ENCODE measurements at places on chromosomes 1 and 21.

- peak; percentile 88 for DNase-seq
Measured at GRCh38 chr1:201649761-201650622, 111.1 kb downstream of the NAV1 start.

- no peak for DNase-seq
Measured at GRCh38 chr1:183231545-183231944, 45.5 kb downstream of the LAMC2 start.

DNA sequence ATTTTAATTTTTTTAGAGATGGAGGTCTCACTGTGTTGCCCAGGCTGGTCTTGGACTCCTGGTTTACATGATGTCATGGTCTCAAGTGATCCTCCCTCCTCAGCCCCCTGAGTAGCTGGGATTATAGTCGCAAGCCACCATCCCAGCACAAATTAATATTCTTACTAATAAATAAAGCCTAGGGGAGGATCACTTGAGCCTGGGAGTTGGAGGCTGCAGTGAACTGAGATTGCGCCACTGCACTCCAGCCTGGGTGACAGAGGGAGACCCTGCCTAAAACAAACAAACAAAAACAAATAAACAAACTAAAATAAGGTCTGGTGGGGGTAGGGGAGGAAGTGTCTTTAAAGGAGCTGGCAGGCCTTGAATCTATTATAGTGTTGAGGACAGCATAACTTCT, 8.7 kb upstream of the GADD45A start:
- no peak for DNase-seq

DNA sequence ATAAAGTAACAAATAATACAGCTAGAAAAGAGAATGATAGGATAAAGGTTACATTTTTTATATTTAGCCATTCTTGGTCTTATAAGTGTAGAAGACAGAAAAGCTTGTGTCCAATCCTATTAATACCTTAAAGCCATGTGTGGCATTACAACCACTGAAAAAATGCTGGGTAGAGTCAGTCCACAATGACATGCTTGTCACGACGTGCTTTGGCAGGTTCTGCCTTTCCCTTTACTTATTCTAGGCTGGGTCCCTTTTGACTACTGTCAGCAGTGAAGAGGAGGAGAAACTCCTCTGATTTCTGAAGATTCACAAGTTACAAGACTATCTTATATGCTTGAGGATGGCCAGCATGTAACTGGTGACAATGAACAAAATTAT, 14.6 kb upstream of the AIM2 start:
- DNase-seq = no peak

DNA sequence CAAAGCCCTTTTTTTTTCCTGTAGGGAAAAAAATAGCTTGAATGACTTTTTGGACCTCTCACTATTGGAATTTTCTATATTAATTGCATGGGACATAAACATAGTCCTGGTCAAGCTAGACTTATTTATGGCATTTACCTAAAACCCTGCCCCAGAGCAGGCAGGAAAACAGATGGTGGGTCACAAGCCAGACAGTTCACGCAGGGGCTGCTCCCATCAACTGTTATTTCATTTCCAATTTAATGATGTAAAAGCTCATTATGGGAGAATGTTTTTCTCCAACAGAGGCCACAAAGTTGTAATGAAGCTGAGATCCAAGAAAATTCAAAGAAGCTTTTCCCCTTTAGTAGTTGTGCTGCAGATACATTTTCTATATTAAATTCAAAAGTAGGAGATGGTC, 99.2 kb downstream of the SGIP1 start:
- DNase-seq = no peak

DNA sequence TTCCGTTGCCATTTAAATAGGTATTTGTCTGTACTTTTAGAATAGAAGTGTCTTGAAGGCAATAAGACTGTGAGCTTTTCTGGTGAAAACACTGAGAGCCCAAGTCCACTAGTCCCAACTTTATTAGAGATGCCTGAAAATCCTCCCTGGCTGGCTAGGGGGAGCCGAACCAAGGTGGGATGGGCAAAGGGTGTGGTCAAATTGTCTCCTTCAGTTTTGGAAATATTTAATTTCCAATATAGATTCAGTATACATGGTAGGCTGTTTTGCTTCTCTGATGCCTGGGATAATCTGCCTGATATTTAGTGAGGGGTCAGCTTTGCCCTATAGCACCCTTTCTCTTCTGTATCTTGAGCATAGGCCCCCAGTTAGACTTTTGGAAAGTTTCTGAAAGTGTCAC, 3.5 kb downstream of the ROR1 start:
- no peak for DNase-seq

- no peak for DNase-seq
Measured at GRCh38 chr1:18592368-18592767, 38.3 kb upstream of the PAX7 start.

- no peak for DNase-seq
Measured at GRCh38 chr1:66489972-66490601, 43.9 kb upstream of the SGIP1 start.

- no peak for DNase-seq
Measured at GRCh38 chr1:32622806-32623681, 27.3 kb downstream of the ZBTB8OS start.

GRCh38 chr1:70922196-70922595, 125.4 kb downstream of the PTGER3 start:
- no peak for DNase-seq

GRCh38 chr1:173420330-173420806, 56.8 kb upstream of the PRDX6 start:
- DNase-seq = no peak

DNA sequence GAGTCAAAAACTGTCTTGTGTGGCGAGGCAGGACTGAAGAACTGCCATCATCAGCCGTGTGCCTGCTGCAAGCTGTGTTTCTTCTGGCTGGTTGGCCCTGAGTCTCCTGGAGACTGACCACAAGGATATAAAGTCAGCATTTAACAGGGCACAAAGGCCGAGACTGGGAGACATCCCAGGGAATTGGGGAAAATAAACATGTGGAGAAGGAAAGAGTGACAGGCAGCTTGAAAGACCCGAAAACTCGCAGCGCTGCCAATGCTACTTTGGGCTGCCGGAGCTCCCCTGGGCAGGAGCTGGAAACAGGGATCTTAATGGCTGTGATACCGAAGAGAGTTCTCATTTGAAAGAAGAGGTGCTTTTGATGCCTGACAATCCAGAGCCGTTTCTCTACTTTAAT, 125.3 kb upstream of the HMGB4 start:
- DNase-seq = no peak

GRCh38 chr1:91891454-91891853, 5.5 kb upstream of the TGFBR3 start:
- no peak for DNase-seq

GRCh38 chr1:74513411-74514300, 1.2 kb upstream of the LRRC53 start:
- DNase-seq = no peak

GRCh38 chr1:157925419-157926166, 67.9 kb upstream of the KIRREL1 start:
- DNase-seq = no peak

- no peak for DNase-seq
Measured at GRCh38 chr1:233281711-233282581, 13.6 kb downstream of the PCNX2 start.

DNA sequence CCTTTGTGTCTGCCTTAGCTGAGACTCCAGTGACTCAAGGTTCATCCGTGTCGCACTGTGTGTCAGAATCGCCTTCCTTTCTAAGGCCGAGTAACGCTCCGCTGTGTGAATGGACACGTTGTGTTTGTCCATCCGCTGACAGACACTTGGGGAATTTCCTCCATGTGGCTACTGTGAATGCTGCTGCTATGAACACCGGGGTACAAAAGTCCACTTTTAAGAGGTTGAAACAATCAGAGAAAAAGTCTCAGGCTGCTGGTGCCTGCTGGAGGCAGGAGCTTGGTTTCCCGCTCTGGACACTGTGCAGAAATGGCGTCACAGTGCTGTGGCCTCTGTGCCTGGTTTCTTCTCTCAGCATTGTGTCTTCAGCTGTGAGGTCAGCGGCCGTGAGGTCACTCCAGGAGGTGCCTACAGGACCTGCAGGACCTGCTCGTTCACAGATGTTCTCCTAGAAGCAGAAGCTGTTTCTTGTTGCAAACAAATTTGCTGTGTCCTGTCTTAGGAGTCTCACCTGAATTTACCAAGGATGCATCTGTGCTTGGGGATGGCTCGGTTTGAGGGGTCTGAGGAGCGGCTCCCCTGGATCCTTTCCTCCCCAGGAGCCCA, 34.2 kb downstream of the KRTAP10-1 start:
- DNase-seq = no peak

- no peak for DNase-seq
Measured at GRCh38 chr1:48055876-48056764, 58.9 kb upstream of the TRABD2B start.

DNA sequence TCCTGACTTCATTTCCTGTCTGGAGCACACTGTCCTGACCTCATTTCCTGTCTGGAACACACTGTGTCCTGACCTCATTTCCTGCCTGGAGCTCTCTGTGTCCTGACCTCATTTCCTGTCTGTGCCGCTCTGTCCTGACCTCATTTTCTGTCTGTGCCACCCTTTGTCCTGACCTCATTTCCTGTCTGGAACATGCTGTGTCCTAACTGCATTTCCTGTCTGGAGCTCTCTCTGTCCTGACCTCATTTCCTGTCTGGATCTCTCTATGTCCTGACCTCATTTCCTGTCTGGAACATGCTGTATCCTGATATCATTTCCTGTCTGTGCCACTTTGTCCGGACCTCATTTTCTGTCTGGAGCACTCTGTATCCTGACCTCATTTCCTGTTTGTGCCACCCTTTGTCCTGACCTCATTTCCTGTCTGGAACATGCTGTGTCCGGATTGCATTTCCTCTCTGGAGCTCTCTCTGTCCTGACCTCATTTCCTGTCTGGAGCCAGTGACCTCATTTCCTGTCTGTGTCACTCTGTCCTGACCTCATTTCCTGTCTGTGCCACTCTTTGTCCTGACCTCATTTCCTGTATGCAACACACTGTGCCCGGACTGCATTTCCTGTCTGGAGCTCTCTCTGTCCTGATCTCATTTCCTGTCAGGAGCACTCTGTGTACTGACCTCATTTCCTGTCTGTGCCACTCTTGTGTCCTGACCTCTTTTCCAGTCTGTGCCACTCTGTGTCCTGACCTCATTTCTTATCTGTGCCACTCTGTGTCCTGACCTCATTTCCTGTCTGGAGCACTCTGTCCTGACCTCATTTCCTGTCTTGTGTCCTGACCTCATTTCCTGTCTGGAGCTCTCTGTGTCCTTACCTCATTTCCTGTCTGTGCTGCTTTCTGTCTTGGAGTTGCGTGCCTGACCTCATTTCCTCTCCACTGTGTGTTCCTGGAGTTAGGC, 27.6 kb downstream of the SKI start:
- DNase-seq = no peak
